Neural crest cell (in vitro differentiated cells): ENCODE measurements at places on chromosomes 5 and 9. TPM values are rescaled to one million over a fixed set of nuclear protein-coding genes. Genes with fewer than 3 reads are reported as not detected.

GRCh38 chr9:134373269-134373668 is 47.0 kb downstream of the RXRA start:
- H3K4me1 ChIP-seq, result peaks cover 25% of the 10 kb centered on the region
- H3K4me3 ChIP-seq, result no peak overlapping the region
- no peak overlapping the region for H3K27ac ChIP-seq
- no peaks in the 10 kb centered on the region for H3K27me3 ChIP-seq

DNA sequence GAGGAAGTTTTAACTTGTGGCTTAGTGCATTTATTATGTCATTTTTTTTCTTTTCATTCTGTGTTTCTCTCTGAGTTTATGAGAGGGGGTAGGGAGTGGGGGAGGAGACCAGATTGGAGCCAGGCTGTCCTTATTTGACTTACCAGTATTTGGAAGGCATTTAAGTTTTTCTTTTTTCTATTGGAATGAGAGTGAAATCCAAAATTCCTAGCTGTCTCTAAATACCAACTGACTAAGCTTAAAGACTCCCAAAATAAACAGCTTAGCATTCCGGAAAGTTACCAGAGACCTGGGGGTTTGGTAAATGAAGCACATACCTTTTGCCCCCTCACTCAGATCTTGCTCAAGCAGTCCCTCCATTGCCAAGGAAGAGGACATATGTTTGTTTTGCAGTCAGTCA is 581.9 kb upstream of the BRINP1 start:
- no peak for DNase-seq
- H3K27ac ChIP-seq, result no peak overlapping the region
- H3K27me3 ChIP-seq, result peaks cover 31% of the 10 kb centered on the region
- H3K4me1 ChIP-seq, result no peaks in the 10 kb centered on the region
- no peak overlapping the region for H3K4me3 ChIP-seq
- H3K36me3 ChIP-seq, result no peaks in the 10 kb centered on the region

- H3K27ac ChIP-seq, result no peak overlapping the region
- H3K36me3 ChIP-seq, result no peaks in the 10 kb centered on the region
- no peak for DNase-seq
- H3K4me3 ChIP-seq, result no peak overlapping the region
Observed at GRCh38 chr5:171701100-171701541, 84.5 kb upstream of the SMIM23 start.

DNA sequence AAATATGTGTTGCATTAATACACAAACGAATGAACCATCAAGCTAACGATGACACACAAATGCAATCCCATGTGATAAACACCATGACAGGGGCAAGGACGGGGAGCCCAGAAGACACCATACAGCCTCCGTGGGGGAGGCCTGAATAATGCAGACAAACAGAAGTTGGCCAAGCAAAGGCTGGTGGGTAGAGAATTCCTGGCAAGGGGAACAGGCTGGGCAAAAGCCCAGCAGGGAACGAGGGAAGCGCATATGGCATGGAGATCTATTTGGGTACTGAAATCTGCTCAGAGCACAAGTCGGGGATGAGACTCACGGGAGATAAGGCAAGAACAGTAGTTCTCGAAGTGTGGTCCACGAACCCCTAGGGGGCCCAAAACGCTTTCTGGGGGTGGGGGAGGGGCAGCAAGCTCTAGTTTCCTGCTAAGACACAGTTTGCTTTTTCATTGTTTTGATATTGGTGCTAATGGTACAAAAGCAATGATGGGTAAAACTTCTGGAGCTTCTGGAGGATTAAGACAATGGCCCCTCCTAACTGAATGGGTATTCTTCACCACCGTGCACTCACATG is 42.9 kb upstream of the FBXW11 start:
- H3K27ac ChIP-seq, result no peak overlapping the region
- DNase-seq, result no peak
- peaks cover 20% of the 10 kb centered on the region for H3K4me1 ChIP-seq
- H3K4me3 ChIP-seq, result no peak overlapping the region
- H3K27me3 ChIP-seq, result no peaks in the 10 kb centered on the region
- peaks cover 8% of the 10 kb centered on the region for H3K36me3 ChIP-seq

DNA sequence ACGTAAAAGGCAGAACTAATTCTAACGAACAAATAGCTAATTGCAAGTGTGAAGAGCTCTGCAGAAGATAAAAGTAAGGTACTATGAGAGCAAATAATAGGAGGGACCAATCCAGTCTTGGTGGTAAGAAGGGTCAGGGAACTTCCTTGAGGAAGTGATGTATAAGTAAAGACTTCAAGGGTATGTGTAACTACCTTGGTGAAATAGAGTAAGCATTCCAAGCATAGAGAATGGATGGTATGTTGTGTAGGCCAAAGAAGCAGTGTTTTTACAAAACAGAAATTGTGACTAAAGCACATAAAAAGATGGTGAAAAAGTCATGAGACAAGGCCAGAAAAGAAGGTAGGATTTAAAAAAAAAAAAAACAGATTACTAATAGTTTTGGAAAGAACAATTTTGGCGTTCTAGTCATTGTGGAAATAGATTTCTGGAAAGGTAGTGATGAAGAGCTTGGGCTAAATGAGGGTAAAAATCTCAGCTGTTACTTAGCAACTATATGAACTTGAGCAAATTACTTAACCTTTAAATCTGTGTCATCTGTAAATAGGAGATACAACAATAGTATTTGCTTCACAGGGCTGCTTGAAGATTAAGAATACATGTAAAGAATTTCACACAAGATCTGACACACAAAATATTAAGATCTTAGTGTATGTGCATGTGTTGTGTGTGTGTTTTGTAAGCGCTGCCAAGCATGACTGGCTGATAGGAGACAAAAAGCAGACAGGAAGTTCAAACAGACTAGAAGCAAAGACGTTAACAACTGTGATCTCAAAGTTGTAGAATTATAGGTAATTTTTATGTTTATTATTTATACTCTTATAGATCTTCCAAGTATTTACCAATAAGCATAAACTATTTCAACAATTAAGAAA is 73.5 kb downstream of the NR6A1 start:
- H3K4me3 ChIP-seq, result no peak overlapping the region
- H3K36me3 ChIP-seq, result peaks cover 3% of the 10 kb centered on the region
- H3K4me1 ChIP-seq, result peaks cover 41% of the 10 kb centered on the region

DNA sequence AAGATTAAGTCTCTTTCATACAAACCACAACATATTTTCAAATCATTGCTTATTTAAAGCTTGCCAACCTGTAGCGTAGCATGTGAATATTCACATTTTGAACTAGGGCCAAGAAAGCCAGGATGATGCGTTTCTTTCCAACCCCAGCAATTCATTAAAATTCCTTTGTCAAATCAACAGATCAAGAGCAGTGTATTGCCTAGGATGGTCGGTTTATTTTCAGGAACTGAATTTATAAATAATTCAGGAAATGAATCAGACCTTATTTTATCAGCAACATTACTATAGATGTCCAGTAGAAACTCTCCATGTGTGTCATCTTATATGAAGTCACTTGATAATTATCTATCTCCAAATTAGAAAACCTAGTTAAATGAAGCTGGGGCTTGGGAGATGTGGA is 13.2 kb upstream of the AUH start:
- H3K27ac ChIP-seq, result no peak overlapping the region
- DNase-seq, result no peak
- H3K27me3 ChIP-seq, result peaks cover 6% of the 10 kb centered on the region

DNA sequence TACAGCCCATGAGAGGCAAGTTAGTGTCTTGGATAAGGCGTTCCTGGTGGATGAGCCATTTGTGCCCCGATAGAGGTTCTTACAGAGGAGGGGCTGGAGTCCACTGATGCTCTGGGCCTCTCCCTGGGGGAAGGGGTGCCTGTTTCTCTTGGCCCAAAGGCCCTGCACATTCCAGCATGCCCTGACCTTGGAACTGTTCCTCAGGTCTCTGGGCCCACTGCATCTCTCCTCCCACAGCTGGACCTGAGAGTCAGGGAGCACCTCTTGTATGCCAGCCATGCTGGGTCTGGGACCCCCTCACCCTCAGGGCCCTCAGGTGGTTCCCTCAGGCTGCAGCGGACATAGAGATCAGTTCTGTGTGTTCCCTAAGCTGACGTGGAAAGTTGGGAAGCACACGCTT is 26.4 kb downstream of the DAPK1 start:
- H3K27ac ChIP-seq, result no peak overlapping the region
- DNase-seq, result no peak
- peaks cover 4% of the 10 kb centered on the region for H3K4me1 ChIP-seq
- no peaks in the 10 kb centered on the region for H3K27me3 ChIP-seq

The FCN1 gene
- not detected in 2 replicates for total RNA-seq
